ENCODE measurements at places on chromosomes 7 and 10.
A peak's percentile ranks its signal among the peaks of the same experiment; 100 is the strongest.

- no peak for DNase-seq
Measured at GRCh38 chr10:107144490-107144889, 20.0 kb downstream of the SORCS1 start.

DNA sequence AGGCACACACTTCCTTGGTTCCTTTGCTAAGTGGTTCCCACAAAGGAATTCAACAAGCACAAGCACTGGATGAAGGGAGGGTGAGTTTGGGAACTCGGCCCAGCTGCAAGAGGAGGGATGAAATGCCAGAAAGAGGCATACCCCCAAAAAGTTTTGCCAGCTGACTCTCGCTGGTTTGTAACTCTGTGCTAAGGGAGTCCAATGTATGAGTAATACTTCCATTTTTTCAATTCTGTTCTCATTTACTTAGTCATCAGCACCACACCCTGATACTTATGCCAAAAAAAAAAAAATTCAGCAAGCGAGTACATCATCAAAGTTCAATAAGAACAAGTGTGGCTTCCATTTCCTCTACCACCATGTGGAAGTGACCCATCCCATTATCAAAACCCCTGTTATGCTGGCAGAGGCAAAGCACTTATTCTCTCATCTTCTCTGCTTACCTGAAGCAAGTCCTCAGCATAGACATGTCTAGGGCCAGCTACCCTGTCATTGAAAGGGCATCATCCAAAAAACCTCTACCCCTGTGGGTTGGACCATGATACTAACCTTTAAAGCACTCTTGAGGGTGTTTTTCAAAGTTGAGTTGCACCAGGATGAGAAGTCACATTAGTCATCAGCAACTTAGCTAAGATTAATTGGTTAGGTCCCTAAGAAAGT, 6.9 kb upstream of the HYCC1 start:
- peak; percentile 39 for DNase-seq

- no peak for DNase-seq
Measured at GRCh38 chr10:67308912-67309311, 383.1 kb downstream of the LRRTM3 start.

- DNase-seq = no peak
Measured at GRCh38 chr7:145474009-145474686, 638.3 kb upstream of the TPK1 start.

DNA sequence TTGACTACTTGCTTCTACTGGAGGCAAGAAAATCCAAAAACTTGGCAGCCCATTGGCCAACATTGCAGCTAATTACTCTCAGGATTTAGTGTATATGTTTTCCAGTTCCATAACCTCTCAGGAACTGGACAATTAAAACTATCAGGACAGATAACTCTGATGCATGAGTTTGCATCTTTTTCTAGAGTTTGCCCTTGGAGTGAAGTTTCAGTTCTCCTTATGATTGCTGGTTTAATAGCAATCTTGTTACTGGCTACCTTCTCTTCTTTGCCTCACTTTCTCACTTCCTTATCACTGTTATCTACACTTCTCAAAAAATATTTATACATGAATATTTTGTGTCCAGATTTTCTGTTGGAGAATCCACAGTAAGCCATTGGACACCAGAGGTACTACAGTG, 735.9 kb downstream of the PCDH15 start:
- no peak for DNase-seq

DNA sequence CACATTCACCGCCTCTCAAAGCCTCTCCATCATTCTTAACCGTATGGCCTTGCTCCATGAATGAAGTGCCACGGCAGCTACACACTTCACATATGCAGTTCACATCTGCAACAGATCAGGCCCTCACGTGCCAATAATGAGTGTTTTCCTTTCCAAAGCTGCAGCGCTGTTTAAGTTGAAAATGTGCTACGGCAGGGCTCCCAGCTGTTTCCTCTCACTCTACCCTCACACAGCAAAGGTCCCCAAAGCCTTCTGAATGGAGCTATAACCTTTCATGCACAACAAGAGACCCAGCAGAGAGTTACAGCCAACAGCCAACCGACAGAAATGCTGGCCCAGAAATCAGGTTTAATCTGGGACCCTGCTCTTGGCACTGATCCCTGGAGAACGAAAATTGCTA, 236.1 kb downstream of the ELMO1 start:
- DNase-seq = no peak

DNA sequence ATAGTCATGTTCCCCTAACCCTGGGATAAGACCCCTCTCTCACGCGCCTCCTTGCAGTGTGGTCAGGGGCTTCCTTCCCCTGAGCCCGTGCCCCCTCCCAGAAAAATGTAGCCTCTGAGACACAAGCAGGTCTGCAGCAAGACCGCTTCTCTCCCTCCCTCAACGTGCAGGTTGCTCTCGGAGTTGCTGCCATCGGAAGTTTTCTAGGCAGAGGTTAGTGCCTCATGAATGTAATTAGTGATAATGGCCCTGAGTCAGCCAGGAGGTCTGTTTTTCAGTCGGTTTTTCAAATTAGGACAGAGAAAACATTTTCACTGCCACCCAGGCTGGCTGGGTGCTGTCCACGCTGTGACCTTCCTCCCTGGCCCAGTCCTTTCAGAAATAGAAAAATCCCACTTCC, 43.2 kb upstream of the PRLHR start:
- DNase-seq = no peak

- no peak for DNase-seq
Measured at GRCh38 chr7:79272938-79273337, 180.5 kb downstream of the MAGI2 start.

GRCh38 chr7:129657363-129657762, 45.8 kb downstream of the NRF1 start:
- no peak for DNase-seq

- DNase-seq = no peak
Measured at GRCh38 chr7:10632712-10633111, 341.0 kb upstream of the PHF14 start.

DNA sequence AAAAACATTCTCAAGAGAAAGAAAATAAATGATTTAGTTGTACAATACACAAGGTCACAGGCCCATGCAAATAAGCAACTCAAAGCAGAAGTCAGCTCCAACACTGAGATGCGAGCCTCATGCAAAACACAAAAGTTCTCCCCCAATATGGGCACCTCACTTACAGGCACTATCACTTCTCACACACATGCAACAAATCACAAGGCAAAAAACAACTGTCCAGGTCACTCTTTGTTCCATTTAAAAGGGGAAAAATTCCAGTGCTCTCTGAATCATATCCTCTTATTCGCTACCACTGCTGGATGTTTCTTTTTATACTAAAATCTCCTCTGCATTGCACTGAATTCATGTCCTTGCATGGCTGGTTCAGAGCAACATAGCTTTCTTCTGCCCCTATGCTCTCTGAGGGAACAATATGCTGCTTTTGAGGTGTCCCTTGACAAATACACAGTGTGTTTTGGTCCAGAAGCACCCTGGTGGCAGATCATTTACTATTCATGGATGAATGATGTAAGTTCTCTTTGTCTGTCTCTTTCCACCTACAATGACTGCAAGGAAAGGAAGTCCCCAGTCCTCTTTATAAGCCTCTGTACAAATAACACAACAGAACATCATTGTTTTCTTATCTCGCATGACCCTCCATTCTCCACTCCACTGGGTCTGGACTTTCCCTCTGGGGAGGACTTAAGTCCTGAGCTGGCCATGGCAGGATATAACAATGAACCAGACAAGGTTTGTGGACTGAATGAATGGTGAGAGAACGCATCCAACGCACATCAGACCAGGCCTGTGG, 85.4 kb upstream of the GSDME start:
- DNase-seq = no peak

GRCh38 chr7:75613351-75613750, 121.2 kb downstream of the SPDYE5 start:
- no peak for DNase-seq
